Activated B cell treated with CpG ODN at 0.5 μM for 24 hours (primary cell): ENCODE measurements at places on chromosomes 4 and X. TPM values are rescaled to one million over a fixed set of nuclear protein-coding genes. Genes with fewer than 3 reads are reported as not detected.

ADAM29 gene
- total RNA-seq, result not detected in 2 replicates

TDO2 gene
- not detected in 2 replicates for total RNA-seq

CXCL10 gene
- total RNA-seq, result 0.17 TPM in 1 of 2 replicates, not detected in the other

NKX1-1 gene
- not detected in 2 replicates for total RNA-seq

NOX1 gene
- total RNA-seq, result not detected in 2 replicates

ASMT gene
- total RNA-seq, result 0.44 and 0.69 TPM in 2 replicates

GRID2 gene
- total RNA-seq, result not detected in 2 replicates

ATOH1 gene
- not detected in 2 replicates for total RNA-seq

DNA sequence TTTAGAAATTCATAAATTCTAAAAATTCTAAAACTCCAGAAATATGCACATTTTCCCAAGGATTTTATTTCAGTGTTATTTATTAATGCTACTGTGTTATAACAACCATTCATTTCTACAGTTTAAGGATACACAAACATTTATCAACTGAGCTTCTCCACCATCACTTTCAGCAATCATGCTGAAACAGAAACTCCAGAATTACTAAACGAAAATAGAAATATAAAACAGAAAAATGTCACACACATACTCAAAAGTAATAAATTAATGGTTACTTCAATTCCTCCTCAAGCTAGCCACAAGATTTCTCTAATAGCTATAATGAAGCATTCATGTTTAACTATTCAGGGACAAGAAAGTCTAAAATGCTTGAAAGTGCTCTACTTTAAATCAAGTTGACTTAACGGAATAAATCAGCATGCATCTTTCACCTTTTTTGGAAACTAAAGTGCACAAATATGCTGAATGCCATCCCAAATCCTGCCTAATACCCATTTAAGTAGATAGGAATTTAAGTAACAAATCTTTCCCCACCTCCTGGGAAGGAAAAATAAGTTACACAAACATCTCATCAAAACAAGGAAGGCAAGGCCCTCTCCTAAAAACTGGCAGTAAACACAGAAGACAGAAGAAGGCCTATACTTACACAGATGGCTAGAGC, 563 bp downstream of the FAM13A start:
- no peak for DNase-seq

GRCh38 chr4:143616771-143617170, 83.7 kb downstream of the FREM3 start:
- DNase-seq, result no peak

DNA sequence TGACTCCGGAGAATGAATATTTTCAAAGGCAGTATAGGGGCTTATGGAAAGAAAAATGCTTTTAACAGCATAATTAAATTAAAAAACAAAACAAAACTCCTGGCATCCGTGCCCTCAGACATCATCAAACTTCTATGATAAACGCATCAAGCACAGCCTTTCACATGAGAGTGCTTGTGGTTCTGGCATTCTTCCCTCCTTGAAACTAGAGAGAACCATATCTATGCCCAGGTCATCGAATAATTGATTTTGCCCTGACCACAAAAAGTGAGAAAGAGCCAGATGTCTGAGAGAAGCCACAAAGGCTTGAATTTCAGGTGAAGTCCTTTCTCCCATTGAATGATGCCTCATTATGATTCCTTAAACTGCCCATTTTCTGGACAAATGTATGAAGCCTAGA, 286.8 kb downstream of the CBLL2 start:
- DNase-seq, result no peak

DNA sequence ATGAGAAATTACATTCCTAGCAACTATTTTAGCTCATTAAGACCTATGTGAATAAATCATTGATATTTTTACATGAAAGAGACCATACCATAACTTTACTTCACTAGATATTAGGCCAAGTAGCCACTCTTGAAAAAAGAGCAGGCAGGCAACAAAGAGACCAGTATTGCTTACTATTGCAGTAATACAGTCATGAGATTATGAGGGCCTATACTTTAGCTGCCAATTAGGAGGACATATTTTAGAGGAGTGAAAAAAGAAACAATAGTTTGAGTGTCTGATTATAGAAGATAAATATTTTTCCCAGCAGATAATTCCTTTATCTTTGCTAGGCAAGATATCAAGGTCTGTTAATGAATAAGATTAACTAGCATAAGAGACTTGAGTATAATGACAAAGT, 739.0 kb downstream of the GRID2 start:
- no peak for DNase-seq

- no peak for DNase-seq
Measured at GRCh38 chr4:64407000-64407399, 2.2 kb downstream of the TECRL start.

DNA sequence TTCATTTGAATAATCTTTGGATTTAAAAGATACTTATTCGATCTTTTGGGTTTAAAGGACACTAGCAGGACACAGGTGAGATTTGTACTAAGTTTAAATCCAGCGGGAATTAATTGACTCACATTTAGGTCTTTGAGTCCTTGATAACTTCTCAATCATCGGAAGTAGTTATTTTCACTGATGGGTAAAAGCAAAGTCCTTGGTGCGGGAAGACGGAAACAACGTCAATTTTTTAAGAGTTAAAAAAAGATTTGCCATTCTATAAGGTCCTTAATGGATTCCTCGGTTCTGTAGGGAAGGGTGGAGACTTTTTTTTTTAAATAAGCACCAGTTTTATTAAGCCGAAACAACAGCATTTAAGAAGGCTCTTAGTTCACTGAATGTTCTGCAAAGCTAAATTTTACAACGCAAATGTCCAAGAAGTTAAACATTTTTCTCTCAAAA, 2.9 kb downstream of the TMSB4X start:
- DNase-seq, result no peak

DNA sequence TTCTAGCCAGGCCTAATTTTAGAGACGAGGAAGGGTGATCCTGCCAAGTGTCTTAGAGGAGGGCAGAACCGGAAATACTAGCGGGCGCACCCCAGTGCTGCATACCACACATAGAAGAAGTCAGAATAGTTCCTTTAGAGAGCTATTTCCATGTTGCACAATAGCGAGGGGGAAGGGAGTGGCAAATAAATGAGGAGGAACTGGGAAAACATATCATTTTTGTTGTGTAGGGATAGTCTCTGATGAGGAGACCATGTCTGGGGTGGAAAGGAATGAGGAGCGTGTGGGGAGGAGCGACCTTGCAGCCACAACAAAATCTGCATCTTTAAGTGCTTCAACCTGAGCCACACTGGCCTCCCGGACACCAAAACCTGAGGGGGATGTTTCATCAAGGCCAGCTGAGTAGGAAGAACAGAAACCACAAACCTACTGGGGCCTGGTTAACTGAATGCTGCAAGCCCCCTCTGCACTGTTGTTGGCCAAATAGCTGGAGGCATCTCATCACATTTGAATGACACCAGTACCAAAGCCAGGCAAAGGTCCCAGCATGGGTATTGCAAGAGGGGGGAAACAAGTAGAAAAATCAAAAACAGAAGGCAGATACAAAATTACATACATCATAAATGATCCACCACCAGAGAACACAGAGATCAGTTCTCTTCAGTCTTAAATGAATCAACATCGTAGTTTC, 26.7 kb upstream of the C1QTNF7 start:
- no peak for DNase-seq

DNA sequence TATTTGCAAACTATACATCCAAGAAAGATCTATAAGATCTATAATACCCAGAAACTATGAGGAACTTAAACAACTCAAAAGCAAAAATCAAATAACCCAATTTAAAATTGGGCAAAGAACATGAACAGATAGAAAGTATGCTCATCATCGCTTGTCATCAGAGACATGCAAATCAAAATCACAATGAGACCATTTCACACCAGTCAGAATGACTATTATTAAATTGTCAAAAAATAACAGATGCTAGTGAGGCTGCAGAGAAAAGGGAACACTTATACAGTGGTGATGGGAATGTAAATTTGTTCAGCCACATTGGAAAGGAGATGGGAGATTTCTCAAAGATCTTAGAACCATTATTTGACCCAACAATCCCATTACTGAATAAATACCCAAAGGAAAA, 1451.7 kb upstream of the ADGRL3 start:
- DNase-seq, result no peak

- no peak for DNase-seq
Measured at GRCh38 chr4:55154933-55155332, 29.5 kb upstream of the KDR start.

DNA sequence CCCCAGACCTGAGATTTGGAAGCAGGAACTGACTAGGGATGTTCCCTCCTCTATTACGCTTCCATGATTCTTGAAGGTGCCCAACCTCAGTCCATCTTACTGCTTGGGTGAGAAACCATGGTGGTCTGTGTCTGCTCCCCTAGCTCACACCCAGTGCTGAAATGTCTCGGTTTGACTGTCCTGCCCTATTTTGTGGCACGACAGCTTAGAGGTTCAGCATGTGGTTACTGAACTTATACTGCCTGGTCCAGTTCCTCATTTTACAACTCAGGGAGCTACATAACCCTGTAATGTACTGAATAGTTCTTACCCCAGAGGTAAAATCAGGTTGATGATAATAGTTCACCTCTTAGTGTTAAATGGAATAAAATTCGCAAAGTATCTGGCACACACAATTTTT, 203.1 kb downstream of the RBM46 start:
- no peak for DNase-seq

DNA sequence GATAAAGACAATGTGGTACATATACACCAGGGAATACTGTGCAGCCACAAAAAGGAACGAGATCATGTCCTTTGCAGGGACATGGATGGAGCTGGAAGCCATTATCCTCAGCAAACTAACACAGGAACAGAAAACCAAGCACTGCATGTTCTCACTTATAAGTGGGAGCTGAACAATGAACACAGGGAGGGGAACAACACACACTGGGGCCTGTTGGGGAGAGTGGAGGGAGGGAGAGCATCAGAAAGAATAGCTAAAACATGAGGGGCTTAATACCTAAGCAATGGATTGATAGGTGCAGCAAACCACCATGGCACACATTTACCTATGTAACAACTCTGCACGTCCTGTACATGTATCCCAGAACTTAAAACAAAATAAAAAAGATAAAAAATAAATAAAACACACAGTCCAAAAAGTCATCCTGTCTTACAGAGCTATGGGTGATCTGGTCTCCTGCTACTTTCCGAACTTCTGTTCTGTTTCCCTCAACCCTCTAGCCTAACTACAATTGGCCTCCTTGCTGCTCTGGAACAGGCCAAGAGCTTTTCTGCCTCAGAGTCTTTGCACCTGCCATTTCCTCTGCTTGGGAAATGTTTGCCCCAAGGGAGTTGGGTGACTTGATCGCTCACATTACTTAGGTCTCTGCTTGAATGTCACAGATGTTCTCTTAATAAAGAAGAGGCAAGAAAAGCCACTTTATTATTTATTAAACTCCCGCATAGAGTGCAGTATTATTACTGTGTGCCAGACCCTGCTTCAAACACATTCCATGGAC, 1.1 kb upstream of the CD38 start:
- no peak for DNase-seq

GRCh38 chr4:48636911-48637310, 143.2 kb downstream of the FRYL start:
- DNase-seq, result no peak

DNA sequence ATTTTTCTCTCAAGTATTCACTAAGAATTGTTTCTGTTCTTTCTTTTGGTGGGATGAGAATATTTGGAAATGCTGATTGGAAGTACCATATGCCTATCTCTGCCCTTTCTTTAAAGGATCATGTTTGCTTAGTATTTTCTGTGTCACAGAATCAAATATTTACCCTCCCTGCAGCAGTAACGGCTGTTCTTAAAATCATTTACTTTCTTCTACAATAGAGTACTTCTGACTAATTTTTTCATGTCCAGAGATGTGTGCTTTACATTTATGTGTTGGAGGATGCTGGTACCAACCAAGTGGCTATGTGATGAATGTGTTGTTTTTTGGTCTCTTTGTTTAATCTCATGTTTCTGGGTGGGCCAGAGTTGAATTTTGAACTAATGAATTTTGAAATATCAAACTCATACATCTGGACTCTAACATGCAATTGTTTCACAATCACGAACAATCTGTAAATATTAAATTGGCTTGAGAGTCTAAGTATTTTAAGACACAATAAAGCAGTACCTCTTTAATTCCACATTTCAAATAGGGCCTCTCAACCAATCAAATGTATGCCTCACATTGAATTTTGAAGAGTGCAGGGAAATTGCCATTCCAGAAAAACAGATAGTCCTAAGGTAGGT, 59.4 kb upstream of the ARSJ start:
- DNase-seq, result no peak

DNA sequence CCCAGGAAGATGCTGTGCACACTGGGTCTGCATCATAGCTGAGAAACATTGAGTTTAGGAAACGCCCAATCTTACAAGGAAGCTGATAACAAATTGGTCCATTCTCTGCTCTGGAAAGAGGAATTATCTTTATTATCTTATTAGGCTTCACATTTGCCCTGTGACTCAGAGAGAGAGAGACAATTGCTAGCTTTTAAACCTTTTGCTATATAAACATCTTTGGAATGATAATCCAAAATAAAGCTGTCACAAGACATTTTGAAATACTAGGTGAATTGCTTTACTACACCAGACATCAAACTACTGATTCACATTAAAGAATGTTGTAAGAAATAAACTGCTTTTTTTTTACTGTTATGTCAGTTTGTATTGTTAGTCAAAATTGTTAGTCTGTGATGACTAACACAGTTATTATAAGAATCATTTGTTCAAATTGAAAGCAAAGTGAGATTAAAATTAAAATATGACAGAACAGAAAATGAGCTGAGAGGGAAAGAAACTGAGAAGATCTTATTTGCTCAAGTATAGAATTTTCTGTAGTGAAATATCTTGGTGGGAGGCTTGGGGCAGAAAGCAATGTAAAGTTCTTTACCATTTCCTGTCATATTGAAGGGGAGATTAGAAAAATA, 765.4 kb upstream of the PCDH10 start:
- DNase-seq, result no peak

- DNase-seq, result no peak
Measured at GRCh38 chrX:22395372-22395771, 122.7 kb downstream of the CBLL2 start.

- DNase-seq, result no peak
Measured at GRCh38 chrX:25125483-25125882, 109.7 kb upstream of the ARX start.

GRCh38 chr4:3489451-3489962, 26.4 kb downstream of the DOK7 start:
- no peak for DNase-seq
